Calu3 (cell line): ENCODE measurements at places on chromosomes 2 and 18. TPM values are rescaled to one million over a fixed set of nuclear protein-coding genes. Genes with fewer than 3 reads are reported as not detected.

Gene GCG
- total RNA-seq: not detected in 2 replicates

Gene GAREM2
- 2.6 and 2.8 TPM in 2 replicates for total RNA-seq

DNA sequence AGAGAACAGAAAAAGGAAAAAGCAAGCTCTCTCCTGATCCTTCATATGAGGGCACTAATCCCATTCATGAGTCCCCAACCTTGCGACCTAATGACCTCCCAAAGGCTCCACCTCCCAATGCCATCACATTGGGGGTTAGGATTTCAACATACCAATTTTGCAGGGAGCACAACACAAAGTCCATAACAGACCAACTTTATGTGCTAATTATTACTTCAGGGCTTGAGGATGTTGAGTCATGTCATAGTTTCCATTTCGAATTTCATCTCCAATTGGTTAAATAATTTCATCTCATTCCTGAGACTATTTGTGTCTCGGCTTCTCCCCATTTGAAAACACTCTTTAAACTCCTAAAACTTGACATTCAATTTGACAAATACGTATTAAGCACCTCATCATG, 69.9 kb upstream of the KLF7 start:
- DNase-seq: no peak
- H3K27me3 ChIP-seq: no peaks in the 10 kb centered on the region
- no peaks in the 10 kb centered on the region for H3K4me1 ChIP-seq
- H3K36me3 ChIP-seq: no peaks in the 10 kb centered on the region
- H3K4me3 ChIP-seq: no peak overlapping the region

DNA sequence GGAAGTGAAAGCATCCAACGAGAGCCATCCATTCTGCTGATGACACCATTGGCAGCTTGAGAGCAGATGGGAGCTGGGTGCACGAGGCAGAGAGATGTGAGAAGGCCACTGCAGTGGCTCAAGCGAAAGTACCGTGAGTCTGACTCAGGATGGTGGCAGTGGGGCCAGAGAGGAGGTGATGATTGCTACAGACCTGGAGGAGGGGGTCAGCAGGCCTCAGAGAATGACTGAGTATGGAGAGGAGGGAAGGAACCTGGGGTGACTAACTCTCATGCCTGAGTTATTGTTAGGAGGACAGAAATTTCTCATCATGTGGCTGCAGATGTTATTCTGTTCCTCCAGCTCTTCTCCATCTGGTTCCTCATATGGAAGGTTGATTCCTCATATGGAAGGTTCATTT, 8.8 kb upstream of the ZBTB7C start:
- H3K36me3 ChIP-seq: no peaks in the 10 kb centered on the region
- peaks cover 5% of the 10 kb centered on the region for H3K4me1 ChIP-seq
- no peak overlapping the region for H3K4me3 ChIP-seq
- peaks cover 100% of the 10 kb centered on the region for H3K27me3 ChIP-seq
- H3K27ac ChIP-seq: no peak overlapping the region

GRCh38 chr2:29518010-29518409, 402.8 kb downstream of the CLIP4 start:
- H3K4me1 ChIP-seq: peaks cover 7% of the 10 kb centered on the region
- H3K27ac ChIP-seq: no peak overlapping the region
- H3K36me3 ChIP-seq: no peaks in the 10 kb centered on the region
- no peak overlapping the region for H3K4me3 ChIP-seq
- no peak for DNase-seq

- DNase-seq: no peak
- H3K27me3 ChIP-seq: no peaks in the 10 kb centered on the region
Measured at GRCh38 chr2:102112692-102113665, 29.6 kb upstream of the IL1R1 start.

GRCh38 chr2:14776216-14776615, 143.7 kb downstream of the LRATD1 start:
- no peaks in the 10 kb centered on the region for H3K36me3 ChIP-seq
- H3K4me1 ChIP-seq: peaks cover 25% of the 10 kb centered on the region
- H3K27me3 ChIP-seq: no peaks in the 10 kb centered on the region
- H3K4me3 ChIP-seq: no peak overlapping the region

DNA sequence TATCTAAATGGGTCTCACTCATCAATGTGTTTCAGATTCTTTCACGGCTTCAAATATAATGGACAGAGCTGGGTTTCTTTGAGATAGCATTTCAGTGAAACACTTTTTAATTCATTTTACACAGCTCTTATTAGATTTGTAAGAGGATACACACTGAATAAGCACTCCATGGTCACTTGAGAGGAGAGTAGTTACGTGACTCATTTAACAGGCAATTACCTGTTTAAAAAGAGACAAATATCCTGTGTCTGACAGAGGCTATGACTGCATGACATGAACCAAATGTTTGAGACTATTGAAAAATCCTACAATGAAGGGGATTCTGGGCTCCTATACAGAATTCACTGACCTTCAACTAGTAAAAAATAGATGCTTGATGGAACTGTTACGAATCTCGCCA, 786.9 kb downstream of the EPHA4 start:
- DNase-seq: no peak
- no peaks in the 10 kb centered on the region for H3K4me1 ChIP-seq
- H3K27ac ChIP-seq: no peak overlapping the region
- H3K27me3 ChIP-seq: no peaks in the 10 kb centered on the region

GRCh38 chr2:46704041-46704440, 211.6 kb downstream of the MCFD2 start:
- H3K4me1 ChIP-seq: peaks cover 30% of the 10 kb centered on the region
- no peak overlapping the region for H3K4me3 ChIP-seq
- no peak overlapping the region for H3K27ac ChIP-seq
- no peaks in the 10 kb centered on the region for H3K27me3 ChIP-seq
- DNase-seq: no peak
- H3K36me3 ChIP-seq: peaks cover 10% of the 10 kb centered on the region
